ENCODE measurements at places on chromosomes 13 and 19.

DNA sequence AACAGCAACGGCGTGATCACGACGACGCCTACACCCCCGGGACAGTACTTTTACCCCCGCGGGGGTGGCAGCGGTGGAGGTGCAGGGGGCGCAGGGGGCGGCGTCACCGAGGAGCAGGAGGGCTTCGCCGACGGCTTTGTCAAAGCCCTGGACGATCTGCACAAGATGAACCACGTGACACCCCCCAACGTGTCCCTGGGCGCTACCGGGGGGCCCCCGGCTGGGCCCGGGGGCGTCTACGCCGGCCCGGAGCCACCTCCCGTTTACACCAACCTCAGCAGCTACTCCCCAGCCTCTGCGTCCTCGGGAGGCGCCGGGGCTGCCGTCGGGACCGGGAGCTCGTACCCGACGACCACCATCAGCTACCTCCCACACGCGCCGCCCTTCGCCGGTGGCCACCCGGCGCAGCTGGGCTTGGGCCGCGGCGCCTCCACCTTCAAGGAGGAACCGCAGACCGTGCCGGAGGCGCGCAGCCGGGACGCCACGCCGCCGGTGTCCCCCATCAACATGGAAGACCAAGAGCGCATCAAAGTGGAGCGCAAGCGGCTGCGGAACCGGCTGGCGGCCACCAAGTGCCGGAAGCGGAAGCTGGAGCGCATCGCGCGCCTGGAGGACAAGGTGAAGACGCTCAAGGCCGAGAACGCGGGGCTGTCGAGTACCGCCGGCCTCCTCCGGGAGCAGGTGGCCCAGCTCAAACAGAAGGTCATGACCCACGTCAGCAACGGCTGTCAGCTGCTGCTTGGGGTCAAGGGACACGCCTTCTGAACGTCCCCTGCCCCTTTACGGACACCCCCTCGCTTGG is 966 bp downstream of the JUNB start:
- DNase-seq = no peak

DNA sequence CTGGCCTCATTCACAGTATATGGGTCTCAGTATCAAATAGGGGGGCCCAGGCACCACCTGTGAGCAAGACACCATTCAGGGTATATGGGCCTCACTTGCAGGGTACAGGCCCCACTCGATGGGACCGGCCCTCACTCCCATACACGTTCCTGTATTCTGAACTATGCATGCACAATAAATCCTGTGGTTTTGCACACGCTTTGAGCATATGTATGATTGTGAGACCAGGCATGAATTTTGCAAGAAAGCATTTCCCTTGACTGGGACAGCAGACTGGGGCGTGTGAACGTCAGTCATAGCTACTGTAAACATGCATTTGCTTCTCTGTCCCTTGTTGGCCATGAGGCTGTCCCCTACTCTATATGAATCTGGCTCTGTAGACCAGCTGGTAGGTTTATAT is 637 bp upstream of the PNMA8B start:
- DNase-seq = no peak

DNA sequence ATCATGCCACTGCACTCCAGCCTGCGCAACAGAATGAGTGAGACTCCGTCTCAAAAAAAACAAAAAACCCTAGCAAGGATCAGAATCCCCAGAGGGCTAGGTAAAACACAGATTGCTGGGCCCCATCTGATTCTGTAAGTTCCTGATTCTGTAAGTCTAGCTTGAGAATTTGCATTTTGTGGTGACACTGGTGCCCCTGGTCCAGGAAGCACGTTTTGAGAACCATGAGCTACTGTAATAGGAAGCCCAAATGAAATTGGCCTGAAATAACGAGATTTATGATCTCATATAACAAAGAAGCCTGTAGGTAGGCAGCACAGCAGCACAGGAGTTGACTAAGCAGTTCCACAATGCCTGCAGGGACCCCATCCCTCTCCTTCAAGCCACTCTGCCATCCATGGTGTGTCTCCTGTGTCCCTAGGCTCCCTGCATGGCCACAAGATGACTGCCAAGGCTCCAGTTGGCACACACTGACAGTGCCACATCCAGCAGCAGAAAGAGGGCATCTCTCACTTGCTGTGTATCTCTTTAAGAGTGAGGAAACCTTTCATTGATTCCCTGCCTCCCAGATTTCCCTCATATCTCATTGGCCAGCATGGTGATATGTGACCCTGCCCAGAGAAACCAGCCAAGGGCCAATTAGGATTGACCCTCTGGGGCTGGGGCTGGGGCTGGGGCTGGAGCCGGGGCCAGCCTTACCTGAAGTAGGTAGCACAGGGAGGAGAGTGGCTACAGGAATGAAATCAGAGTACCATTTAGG is 21.7 kb downstream of the SIPA1L3 start:
- no peak for DNase-seq

DNA sequence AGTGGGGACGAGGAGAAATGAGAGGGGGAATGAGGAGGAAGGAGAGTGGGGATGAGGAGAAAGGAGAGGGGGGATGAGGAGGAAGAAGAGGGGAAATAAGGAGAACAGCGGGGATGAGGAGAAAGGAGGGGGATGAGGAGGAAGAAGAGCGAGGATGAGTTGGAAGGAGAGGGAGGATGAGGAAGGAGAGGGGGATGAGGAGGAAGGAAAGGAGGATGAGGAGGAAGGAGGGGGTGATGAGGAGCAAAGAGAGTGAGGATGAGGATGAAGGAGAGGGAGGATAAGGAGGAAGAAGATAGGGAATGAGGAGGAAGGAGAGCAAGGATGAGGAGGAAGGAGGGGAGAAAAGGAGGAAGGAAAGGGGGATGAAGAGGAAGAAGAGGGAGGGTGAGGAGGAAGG is 14.0 kb upstream of the VSTM2B start:
- no peak for DNase-seq

GRCh38 chr19:12779162-12779993 is 4.0 kb upstream of the HOOK2 start:
- DNase-seq = no peak

- DNase-seq = no peak
Measured at GRCh38 chr13:110187641-110188161, 119.3 kb downstream of the COL4A1 start.

DNA sequence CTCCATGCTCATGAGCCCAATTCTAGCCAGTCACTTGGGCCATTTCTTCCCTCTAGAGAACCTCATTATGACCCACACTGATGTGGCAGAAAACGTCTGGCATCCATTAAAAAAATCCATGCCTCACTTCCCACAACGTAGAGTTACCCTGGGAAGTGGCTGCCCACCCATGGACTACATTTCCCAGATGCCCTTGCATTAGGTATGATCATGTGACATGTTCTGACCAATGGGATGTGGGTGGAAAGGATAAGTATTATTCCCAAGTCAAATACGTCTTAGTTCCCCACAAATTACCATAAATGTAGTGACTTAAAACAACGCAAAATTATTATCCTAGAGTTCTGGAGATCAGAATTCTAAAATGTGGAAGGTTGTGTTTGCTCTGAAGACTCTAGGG is 47.9 kb upstream of the ZNRF4 start:
- no peak for DNase-seq

DNA sequence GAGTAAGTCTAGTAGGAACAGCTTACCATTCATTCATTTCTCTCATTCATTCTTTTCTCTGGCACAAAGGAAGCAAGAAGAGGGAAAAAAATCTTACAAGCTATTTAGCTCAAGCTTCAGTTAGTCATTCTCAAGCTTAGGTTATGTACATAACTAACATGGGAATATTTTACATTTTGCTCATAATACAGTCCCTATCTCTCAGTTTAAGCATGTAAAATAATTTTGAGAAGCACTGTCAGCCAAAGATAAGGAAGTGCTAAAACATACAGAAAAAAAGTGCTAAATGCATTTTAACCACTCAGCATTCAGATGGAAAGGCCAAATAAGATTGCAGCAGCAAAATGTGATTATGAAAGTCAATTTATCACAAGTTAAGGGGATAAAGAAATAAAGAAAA is 7.9 kb downstream of the RBM26 start:
- DNase-seq = no peak

DNA sequence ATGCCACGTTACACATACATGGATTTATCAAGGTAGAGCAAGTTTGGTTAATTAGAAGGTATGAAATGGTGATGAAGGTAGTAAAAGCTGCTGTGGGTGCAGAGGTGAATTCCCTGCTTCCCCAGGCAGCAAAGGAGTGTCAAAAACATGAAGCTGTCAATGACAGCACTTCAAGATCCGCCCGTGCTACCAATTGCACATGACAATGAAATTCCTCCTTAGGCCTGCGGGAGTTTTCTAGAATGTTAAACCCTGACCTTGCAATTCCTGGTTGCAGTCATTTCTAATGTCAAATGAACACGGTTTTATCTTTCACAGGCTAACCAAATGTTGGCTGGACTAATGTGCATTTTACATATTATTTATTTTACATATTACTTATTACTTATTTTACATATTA is 67.7 kb upstream of the LSM14A start:
- no peak for DNase-seq

DNA sequence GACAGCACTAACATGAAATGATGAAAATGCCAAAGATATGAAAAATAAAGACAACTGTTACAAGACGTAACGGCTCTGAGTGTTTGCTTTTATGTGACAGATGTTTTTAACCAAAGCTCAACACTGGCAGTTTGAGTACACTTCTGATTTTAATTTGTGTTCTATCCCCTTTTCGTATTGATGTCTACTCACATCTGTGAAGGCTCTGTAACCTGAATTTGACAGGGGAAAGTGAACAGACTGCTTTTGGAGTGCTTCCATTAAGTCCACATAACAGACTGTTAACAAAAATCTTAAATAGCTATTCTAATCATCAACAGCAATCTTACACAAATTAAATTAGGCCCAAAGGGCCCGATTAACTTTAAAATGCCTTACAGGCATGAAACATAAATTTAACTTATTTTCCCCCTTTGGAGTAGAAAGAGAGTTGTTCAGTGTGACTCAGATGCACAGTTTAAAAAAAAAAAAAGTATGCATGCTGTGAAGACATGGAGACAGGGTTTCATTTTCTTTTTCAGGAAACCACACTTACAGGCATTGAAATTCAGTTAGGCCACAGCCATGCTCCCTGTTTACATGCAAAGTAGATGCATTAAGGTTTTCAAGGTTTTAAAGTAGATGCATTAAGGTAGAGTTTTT is 16.3 kb upstream of the RNASEH2B start:
- no peak for DNase-seq

- DNase-seq = no peak
Measured at GRCh38 chr13:65921933-65922332, 1308.2 kb downstream of the PCDH9 start.

DNA sequence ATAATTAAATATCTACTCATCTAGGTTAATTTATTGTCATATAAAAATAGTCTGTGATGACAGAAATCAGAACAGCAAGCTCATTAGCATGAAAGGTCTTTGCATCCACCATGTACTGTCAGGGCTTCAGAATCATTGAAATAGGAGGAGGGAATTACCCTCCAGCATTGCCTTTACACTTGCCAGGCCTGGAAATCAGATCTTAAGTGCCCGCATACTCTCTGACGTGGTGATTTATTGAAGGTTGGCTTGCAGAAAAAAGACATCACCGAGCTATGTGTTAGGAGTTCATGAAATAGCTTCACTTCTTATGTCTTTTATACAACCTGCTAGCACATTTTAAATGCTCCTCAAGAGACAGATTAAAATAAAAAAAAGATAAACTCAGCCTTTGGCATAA is 661.7 kb upstream of the SLITRK1 start:
- no peak for DNase-seq

- DNase-seq = no peak
Measured at GRCh38 chr13:100845128-100845757, 170.6 kb upstream of the TMTC4 start.

- peak; percentile 82 for DNase-seq
Measured at GRCh38 chr13:40446365-40446764, 220.1 kb downstream of the FOXO1 start.

DNA sequence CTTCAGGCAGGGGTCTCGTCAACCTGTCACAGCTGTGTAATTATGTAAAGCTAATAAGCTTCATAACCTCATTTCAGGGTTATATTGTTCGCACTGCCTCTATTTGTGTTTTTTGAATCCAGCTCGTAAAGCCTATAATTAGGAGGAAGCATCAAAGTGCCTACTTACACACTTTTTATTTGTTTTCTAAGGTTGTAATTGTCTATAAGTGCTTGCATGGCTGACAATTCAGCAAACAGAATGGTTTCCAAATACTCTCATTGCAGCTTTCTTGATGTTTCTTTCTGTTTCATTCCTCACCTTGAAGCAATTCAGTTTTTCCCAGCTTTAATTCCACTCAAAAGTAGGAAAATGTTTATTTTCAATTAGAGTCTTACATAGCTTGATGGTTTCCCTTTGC is 336.3 kb downstream of the HS6ST3 start:
- DNase-seq = no peak

DNA sequence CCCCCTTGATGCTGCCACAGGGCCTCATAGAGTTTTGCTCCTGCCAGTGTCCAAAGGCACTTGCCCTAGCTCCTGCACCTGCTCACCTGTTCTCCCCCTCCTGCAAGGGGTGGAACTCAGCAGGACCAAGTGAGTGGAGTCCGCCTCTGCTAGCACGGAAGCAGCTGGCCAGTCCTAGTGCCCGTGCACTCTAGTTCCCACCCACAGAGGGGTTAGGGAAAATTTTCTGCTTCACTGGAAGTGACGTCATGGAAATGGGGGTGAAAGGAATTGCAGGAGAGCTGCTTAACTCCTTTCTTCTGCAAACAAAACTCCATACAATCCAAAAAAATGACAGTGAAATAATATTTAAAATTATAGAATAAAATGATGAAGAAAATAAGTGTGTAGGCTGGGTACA is 609.7 kb upstream of the SLITRK1 start:
- no peak for DNase-seq

- no peak for DNase-seq
Measured at GRCh38 chr19:32022731-32023563, 322.5 kb upstream of the ZNF507 start.

- DNase-seq = no peak
Measured at GRCh38 chr19:41688098-41688497, at the start of gene CEACAM7. TSS of gene CEACAM7 (minus strand) at chr19:41688270. CDS start at chr19:41688165, 105 bp downstream.

DNA sequence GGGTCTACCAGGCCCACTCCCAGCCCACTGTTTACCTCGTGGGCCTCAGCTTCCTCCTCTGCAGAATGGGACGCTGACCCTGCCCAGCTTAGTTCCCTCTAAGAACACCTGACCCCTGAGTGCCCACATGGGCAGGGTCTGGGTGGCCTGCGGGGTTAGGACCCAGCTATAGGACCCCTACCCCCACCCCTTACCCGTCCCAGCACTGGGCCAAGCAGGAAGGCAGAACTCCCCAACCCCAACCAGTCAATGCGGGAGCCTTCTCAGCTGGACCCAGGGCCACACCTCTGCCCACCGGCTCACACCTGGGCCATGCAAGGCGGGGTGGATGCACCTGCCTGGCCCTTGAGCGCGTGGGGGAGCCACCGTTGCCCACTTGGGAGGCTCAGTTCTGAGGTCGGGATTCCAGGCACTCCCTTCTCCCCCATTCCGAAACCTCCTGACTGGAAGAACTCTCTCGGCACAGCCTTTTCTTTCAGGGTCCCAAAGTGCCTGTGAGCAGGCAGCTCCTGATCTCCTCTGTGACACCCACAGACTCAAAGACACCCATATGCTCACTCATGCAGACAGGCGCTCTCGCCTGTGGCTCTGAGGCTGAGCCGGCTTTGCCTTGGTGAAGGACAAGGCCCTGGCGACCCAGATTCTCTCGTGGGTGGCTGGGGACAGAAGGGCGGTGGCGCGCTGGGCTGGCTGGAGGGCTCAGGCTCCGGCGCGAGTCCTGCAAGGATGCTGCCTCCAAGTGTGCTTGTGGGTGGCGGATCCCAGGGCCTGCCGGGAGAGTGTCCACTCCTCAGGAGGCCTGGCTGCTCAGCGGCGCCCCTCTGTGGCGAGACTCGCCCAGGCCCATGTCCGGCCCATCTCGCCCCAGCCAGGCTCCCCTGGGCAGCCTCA is 27.9 kb upstream of the PARP4 start:
- no peak for DNase-seq

Data from BJ (cell line).